Stimulated activated CD4-positive, alpha-beta T cell treated with anti-CD3 and anti-CD28 coated beads, Interleukin-1b, Interleukin-23, amount 100 ng/mL, for 24 hours (primary cell): ENCODE measurements at places on chromosomes 2 and 18.

GRCh38 chr18:51506811-51507210 is 309.3 kb upstream of the MEX3C start:
- no peak for DNase-seq

GRCh38 chr18:53531187-53531586 is 693.3 kb downstream of the MBD2 start:
- no peak for DNase-seq

DNA sequence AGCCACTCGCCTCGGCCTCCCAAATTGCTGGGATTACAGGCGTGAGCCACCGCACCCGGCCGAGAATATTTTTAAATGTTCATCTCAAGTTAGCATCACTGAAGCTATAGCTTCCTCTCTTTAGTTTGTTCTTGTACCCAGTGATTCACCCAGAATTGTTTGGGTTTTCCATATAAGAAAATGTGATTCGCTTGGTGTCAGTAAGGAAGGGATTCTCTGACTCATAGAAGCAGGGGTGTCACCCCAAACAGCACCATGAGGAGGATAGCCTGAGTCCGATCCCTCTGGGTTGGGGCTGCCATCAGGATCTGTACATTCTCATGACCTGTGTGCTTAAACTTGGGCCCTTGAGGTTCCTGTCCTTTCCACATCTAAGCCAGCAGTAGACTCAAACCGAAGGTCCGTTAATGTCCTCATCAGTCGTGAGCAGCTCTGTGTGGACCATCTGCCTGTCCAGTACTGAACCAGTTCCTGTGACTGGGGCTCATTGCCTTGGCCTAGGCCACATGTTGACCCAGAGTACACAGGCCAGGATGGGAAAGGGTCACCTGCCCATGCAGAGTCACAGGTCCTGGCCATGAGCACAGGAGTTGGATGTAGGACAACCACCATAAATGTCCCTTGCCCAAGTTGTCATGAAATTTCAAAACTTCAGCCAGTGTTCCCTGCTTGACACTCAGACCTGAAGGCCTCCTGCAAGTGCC is 311.9 kb downstream of the GBX2 start:
- no peak for DNase-seq

GRCh38 chr18:48622911-48623431 is 84.1 kb downstream of the CTIF start:
- DNase-seq: no peak

DNA sequence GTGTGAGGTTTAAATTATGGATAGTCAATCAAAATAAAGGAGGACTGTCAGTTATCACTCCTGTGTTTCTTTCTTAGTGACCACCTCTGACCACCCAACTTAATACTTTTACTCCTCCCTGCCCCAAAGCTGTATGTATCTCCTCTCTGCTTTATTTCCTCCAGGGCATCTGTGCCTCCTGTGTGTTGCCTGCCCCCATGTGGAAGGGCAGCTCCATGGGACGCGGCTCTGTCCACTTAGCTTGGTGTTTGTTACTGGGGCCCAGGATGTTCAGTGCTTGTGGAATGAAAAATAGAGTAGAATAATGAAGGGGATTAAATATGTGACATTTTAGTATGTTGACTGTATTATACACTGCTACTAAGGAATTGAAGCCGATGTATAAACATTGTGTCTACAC is 9.8 kb downstream of the ACP1 start:
- no peak for DNase-seq

DNA sequence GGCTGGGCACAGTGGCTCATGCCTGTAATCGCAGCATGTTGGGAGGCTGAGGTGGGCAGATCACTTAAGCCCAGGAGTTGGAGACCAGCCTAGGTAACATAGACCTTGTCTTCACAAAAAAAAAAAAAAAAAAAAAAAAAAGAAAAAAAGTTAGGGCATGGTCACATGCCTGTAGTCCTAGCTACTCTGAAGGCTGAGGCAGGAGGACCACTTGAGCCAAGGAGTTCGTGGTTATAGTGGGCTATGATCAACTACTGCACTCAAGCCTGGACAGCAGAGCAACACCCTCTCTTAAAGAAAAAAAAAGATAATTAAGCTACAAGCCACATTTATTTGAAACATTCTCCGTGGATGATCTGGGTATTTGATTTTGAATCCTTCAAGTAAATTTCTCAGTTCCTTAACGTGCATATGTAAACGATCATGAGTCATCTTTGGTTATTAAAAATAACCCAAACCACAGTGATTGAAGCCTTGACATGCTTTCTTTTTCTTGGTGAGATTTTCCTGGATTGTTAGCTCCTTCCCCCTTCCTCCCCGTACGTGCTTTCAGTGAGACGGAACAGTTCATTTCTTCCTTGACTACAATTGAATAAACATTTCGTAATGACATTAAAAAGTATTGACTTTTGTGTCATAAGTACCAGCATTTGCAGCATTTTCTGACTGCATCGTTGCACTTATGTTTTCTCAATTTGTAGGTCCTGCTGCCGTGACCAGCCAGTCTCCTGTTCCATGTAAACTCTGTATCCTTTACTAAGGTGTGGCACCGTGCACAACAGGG is 20.3 kb downstream of the RMC1 start:
- DNase-seq: no peak

DNA sequence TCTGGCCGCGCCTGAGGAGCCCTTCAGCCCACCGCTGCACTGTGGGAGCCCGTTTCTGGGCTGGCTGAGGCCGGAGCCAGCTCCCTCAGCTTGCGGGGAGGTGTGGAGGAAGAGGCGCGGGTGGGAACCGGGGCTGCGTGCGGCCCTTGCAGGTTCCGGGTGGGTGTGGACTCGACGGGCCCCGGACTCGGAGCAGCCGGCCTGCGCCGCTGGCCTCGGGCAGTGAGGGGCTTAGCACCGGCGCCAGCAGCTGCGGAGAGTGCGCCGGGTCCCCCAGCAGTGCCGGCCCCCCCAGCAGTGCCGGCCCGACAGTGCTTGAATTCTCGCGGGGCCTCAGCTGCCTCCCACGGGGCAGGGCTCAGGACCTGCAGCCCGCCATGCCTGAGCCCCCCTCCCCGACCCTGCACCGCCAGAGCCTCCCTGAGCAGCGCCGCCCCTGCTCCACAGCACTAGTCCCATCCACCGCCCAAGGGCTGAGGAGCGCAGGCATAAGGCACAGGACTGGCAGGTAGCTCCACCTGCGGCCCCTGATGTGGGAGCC is 534.2 kb downstream of the ZNF804A start:
- DNase-seq: no peak

- DNase-seq: no peak
Measured at GRCh38 chr2:41928526-41928925, 119.3 kb upstream of the PKDCC start.

DNA sequence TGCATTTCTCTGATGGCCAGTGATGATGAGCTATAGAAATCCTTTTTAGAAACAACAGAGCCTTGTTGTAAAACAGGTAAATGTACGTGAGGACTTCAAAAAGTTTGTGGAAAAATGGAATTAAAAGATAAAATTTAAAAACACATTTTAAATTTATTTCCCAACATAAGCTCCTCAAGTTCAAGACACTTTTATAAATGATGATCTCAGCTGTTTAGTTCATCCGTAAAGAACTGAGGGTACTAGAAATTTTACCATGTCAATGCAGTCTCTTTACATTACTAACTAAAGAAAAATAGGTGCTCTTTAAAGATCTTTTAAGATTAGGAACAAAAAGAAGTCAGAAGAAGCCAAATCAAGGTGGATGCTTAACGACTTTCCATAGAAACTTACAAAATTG is 52.5 kb downstream of the MSH2 start:
- no peak for DNase-seq

DNA sequence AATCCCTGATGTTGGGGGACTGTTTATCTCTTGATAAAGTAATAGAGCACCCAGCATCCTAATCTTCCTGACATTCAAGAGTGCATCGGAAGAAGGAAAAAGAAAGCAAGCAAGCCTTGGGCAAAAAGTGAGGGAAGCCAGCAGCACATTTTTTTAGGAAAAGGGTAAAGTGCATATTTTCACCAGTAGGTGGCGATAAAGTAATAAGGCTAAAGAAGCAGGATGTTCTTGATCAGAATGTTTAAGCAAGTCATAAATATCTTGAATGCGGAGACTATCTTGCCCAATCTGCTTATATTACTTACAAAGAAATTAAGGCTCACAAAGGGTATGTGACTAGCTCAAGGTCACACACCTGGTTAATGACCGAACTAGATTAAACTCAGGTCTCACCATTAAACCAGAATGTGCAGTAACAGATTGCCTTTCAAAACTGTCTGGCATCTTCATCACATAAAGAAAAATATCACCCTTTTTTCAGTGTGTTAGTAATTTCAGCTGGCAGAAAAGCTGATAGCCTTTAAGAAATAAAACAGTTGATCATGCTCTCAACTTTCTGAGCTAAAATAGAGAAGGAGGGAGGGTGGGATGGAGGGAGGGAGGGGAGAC is 83.8 kb downstream of the VIT start:
- no peak for DNase-seq

GRCh38 chr18:45102863-45103262 is 422.2 kb downstream of the SETBP1 start:
- DNase-seq: no peak

DNA sequence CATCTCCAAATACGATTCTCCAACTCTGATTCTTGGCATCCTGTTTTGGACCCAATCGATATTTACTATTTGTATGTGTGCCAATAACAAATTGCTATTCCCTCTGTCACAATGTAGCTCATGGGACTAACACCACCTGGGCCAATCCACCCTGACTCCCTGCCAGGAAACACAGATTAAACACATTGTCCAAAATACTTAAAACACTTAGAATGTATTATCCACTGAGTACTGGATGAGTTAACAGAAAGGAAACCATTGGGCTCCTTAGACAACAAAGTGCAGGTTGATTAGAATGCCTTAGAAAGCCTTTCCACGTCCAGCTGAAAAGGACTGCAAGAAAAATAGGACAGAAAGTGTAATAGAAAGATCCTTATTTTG is 79.4 kb upstream of the ARHGAP28 start:
- DNase-seq: no peak

DNA sequence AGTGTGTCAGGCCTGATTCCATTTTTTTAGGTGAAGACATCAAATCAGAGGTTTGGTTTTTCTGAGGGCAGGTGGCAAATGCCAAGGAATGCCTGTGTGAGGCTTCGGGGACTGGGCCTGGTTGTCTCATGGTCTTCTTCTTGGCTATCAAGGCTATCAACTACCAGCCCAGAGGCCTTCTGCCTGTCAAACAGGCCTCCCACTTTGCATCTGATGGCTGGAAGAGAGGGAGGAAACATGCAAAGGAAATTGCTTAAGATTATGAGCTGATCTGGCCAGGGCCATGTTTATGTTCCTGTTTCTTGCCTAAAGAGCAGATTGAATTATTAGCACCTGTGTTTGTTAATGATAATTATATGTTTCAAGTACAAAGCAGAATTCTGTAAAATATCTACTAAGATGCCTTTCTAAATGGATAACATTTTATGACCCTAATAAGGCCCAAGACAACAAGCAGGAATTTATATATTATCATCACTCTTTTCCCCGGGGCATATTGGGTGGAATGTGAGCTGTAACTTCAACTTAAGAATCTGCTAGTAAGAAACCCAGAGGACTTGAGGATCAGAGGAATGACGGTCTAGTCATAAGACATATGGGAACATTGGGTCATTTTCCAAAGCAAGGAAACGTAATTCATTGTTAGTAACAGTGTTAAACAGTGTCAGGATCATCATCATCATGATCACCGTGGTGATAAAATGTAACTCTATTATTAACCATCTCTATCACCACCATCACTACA is 123.2 kb downstream of the LYPD6B start:
- DNase-seq: no peak

GRCh38 chr2:112907001-112907949 is 3.7 kb upstream of the IL37 start:
- no peak for DNase-seq

GRCh38 chr2:222733846-222734702 is 62.6 kb downstream of the MOGAT1 start:
- no peak for DNase-seq

DNA sequence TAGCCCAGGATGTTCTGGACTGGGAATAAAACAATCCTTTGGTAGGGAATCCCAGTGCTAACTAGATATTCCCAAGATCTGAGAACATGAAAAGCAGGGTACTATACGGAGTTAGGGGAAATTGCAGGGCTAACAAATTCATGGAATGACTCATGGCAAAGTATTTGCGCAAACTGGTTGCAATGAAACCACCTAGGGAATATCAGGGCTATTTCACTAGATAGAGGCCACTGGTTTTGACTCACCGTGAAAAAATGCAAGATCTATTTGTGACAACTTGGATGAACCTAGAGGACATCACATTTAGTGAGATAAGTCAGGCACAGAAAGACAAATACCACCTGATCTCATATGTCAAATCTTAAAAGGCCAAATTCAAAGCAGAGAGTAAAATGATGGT is 233.3 kb downstream of the MBD2 start:
- DNase-seq: no peak

- no peak for DNase-seq
Measured at GRCh38 chr2:100924122-100924519, 78.0 kb upstream of the RPL31 start.

DNA sequence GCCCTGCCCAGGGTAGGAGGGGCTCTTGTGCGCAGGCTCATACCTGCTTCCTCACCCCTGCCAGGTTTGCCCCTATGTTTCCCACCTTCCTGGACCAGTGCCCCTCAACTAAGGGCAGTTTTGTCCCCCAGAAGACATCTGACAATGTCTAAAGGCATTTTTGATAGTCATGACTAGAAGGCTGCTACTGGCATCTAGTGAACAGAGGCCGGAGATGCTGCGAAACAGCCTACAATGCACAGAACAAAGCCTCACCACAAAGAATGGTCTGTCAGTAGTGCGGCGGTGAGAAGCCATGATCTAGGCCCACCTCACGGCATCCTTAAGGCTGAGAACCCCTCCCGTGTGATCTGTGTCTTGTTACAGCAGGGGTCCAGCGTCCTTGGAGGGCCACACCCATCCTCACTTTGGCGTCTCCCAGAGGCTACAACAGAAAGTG is 96.0 kb downstream of the TMEM17 start:
- no peak for DNase-seq

- DNase-seq: no peak
Measured at GRCh38 chr2:226655871-226656270, 143.7 kb downstream of the IRS1 start.

GRCh38 chr18:40168026-40168425 is 1787.0 kb upstream of the PIK3C3 start:
- no peak for DNase-seq

DNA sequence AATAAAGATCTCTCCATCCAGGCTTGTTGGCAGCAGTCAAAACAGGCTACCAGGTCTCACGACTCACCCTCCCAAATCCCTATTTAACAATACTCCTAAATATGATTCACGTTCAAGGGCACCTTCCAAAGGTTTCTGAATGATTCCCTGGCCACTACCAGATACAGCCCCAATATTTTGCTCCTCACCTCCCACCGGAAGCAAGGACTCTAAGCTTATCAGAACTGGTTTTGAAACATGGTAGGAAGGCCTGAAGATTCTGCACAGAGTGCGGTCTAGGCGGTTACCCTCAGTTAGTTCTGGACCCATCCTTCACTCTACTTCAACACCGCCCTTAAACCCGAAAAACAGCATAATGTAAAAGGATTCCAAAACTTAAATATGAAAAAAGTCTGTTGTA is 5.2 kb downstream of the PPP4R1 start:
- no peak for DNase-seq
